ENCODE measurements at places on chromosomes 6 and 20.

DNA sequence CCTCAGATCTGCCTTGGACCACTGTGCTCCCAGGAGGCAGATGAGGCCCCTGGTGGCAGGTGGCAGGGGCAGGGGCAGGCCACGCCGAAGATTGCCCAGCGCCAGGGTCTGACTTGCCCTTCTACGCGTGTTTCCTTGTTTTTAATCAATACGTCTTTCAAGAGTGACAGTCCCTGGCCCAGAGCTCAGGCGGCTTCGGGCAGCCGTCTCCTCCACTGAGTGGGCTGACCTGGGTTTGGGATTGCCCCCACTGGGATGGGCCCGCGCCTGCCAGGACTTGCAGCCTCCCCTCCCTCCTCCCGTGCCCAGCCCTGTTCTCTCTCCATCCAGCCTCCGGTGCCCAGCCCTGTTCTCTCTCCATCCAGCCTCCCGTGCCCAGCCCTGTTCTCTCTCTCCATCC is 21.2 kb downstream of the FRMD1 start:
- no peak for DNase-seq

DNA sequence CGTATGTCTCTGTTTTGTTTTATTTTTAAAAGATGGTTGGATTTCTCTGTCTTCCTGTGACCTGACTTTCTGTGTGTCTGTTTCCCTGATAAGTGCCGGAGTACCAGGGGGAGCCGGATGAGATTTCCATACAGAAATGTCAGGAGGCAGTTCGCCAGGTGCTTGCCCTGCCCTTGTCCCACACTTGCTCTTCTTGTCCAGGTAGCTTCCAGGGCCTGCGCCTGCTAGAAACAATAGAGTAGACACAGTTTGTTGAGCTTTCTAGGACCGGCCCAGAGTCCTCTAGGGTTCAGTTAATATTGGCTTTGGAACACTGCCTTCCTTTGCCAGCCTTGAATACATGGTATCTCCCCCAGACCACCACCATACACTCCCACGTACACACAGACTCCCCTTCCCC is 3.9 kb downstream of the ITPA start:
- no peak for DNase-seq

- no peak for DNase-seq
These were observed 44.1 kb upstream of the EDN1 start for GRCh38 chr6:12245763-12246718.

DNA sequence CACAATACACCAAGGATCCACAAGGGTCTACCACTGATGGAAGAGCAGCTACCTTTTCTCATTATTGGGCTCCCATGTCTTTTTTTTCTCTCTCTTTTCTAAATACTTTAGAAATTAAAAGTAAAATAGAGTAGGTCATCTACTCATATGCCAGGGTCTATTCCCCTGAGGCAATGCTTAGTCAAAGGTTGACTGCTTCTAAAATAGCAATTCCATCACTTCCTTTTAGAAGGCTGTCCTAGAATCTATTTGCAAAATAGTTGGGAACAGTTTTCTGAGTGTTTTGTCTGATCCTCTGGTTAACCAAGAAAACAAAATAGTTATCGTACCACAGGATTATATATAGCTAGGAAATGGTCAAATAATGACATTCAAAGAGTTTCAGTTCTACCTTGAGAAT is 174.1 kb downstream of the COL21A1 start:
- DNase-seq, result no peak

- DNase-seq, result no peak
These were observed 49.7 kb upstream of the PHACTR1 start for GRCh38 chr6:12666886-12667285.

- no peak for DNase-seq
These were observed 685.7 kb downstream of the BCKDHB start for GRCh38 chr6:80792151-80792550.

GRCh38 chr6:158047127-158047518 is 65.5 kb downstream of the SYNJ2 start:
- peak; percentile 25 for DNase-seq

GRCh38 chr20:48673507-48673906 is 154.3 kb downstream of the PREX1 start:
- DNase-seq, result no peak

DNA sequence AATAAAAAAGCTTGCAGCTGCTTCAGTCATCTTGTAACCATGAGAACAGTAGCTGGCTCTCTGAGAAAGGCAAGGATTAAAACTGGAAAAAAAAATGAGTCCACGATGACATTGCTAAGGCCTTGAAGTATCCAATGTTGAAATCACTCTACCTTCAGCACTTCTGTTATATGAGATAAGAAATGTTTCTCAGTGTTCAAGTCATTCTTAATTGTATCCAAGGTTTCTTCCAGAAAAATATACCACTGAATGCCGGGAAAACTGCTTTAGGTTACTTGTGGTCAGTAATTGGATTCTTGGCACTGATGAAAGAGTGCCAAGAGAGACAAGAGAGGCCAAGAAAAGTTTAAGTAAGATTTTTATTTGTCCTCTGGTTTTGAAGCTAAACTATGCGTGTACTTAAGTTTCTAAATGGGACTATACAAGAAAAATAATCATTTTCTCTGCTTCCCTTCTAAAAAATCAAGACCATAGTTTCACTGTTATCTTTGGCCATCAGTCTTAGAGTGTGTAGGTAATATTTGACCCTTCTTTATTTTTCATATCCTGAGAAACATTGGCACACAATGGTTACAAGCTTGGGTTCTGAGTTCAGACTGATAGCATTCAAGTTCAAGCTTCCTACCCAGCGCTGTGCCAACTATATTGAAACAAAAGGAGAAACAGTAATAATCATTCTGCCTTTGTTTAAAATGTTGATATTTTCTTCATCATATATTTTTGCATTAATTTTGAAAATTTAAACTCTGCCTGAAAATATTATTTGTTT is 84.6 kb downstream of the TRDN start:
- no peak for DNase-seq

GRCh38 chr6:166441325-166442078 is 58.8 kb upstream of the MPC1 start:
- DNase-seq, result no peak

DNA sequence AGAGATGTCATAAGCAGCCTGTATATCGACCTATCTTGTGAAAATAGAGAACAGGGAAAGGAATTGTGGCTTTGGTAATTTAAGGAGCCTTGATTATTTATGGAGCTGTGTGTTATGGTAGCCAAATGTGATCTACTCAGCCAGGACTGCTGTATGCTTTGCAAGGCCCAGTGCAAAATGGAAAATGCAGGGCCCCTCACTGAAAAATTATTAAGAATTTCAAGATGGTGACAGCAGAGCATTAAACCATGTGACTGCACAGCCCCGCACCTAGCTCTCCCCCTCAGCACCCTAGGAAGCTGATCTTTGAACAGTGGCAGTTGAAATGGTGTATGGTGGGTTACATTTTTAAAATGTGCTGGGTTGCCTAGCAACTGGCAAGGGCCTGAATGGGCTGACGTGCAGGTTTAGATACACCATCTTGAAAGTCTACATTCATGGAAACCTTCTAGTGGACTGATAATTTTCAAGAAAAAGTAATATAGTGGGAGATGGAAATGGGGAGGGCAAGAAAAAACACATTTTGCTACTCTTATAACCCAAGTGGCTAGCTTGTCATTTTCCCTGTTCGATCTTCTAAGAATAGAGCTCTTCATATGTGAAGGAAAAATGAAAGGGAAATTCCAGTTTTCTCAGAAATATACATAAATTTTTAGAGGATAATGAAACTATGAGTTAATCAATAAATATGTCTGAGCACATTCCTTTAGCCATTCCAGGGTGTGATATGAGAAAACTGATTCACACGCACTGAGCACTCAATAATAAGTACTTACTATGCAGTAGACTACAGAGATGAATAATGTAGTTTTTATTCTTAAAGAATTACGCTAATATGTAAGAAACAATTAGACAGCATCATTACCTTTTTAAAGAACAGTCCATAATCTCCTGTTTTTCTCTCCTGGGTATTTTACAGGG is 208.0 kb downstream of the ARHGAP18 start:
- no peak for DNase-seq

DNA sequence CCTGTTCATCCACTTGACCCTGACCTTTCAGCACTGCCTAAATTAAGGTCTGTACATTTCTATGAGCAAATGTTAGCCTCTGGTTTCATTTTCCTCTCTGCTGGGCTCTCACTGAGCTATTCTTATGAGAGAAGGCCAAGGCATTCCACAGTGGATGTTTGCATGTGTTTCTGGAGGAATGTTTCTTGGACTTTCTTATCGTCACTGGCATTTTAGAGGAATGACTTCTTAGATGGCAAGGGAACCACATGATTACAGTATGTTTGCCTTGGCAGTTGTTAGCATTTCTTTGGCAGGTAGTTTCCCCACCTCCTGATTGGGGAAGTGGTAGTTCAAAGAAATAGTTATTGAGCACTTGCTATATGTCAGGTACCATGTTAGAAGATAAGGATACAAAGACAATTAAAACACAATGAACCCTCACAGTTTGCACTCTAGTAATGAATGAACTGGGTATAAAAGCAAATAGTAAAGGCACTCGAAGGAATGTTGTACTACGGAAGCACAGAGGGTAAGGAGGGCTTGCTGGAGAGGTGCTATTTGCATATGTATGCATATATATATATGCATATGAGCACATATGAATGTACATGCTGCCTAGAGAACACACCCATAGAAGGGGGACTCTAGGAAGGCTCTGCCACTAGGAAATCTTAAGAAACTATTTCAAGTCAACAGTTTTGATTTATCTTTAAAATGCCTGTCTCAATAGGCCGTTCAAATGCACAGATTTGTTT is 307.4 kb downstream of the EYA4 start:
- no peak for DNase-seq

DNA sequence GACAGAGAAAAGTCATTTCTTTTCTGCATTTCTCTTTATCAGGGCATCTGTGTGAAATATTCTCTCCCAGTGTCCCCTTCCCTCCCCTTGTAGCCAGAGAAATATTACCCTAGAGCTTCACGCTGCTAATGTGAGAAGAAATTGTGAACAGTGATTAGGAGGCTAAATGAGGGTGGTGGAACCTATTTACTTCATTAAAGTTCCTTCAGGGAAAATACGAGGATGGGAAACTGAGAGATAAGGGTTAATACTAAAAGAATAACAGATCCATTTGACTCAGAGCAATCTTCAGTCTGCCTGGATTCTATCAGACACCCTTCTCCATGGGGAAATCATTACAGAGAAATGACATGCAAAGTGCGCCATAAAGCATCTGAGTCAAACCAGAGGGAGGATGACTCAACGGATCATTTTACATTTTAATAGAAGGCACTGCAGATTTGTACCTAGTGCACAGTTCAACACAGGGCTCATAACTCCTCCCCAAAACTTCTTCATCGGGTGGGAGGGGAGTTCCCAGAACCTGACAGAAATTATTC is 131.3 kb downstream of the GJA10 start:
- DNase-seq, result no peak

- no peak for DNase-seq
These were observed 836.5 kb upstream of the MAN1A1 start for GRCh38 chr6:120186080-120186479.

- no peak for DNase-seq
These were observed 157.4 kb upstream of the LAMA2 start for GRCh38 chr6:128725271-128726233.

DNA sequence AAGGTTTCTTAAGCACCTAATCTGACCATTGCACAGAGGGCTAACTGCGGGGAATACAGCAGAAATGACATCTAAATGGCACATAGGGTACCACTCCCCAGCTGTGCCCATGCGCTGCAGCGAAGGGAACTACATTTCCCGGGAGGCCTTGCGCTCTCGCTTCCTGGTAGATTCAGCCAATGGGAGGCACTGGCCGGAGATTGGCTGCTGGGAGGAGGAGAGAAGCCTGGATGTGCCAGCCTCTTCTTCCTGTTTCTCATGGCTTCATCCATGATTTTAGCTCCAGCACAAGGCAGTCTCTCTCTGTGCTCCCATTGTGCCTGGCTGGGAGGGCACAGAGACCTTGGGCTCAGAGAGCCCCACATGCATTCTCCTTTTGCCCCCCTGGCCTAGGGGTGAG is 101.7 kb upstream of the FOXA2 start:
- no peak for DNase-seq

DNA sequence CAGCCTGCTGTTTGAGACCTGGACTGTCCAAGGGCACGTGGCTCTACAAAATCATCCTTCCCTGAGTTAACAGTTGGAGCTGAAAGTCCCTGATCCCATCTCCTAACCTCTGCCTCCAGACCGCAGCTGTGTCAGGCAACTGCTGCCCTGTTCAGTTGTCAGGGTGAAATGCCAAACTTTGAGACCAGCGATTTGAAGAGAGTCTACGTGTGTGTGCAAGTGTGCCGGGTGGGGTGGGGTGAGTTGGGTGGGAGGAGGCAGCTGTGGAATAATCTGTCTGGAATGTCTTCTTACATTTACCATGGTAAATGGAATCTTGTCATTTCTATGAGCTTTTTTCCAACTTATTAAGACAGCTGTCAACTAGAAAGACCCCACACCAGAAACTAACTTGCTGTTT is 81.0 kb upstream of the FAM8A1 start:
- no peak for DNase-seq

GRCh38 chr6:136317021-136317694 is 27.5 kb upstream of the BCLAF1 start:
- peak; percentile 48 for DNase-seq

- DNase-seq, result no peak
These were observed at the start of gene NRSN2 for GRCh38 chr20:346640-347316. Gene NRSN2 (plus strand): TSS chr20:347111. CDS start chr20:349644, 2,533 bp downstream.

DNA sequence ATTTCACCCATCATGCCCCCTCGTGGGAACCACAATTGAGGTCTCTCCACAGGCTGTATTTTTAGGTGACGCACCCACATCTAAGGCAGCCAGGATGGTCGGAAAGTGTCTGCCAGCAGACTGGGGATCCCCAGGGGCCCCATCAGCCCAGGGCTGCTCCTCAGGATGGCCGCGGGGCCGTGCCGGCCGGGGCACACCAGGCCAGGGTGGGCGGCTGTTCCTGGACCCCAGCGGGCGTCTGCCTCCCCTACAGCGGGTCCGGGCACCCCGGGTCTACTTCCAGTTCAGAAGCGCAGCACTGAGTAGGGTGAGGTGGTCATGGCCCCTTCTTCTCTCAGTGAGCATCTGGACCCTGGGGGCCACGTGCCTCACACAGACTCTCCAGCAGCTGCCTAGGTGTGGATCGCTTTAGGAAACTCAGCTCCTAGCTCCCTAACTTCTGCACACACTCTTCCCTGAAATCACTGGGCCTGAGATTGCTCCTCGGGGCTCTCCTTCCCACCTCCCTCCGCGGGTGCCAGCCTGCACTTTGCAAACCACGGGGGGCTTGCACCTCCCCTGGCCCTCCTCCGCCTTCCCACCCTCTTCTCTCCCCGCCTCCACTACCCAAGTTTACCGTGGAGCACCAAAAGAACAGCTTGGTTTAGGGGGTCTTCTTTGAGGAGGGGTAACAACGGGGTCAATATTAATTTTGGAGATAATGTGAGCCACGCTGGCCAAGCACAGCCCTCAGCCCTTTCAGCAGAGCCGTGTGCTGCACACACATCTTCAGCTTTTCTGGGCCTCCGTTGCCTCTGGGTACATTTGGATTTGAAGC is 14.2 kb upstream of the FOXC1 start:
- DNase-seq, result no peak

DNA sequence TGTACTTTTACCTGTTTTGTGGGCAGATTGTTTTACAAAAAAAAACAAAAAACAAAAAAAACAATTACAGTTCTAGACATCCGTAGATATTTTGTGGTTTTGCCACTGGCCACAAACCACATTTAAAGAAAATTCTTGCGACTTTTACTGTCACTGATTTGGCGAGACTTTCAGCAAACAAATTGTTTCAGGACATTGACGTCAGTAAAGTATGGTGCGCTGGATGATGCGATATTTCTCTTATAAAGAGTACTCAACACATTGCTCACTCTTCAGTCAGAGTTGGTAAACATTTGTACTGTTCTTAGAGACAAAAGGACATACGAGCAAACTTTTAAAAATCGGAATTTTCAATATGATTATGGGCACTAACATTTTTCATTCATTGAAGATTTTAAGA is 229.8 kb downstream of the HAO1 start:
- no peak for DNase-seq

- DNase-seq, result no peak
These were observed 21.7 kb downstream of the KIZ start for GRCh38 chr20:21147593-21147992.

All from activated T-cell treated with anti-CD3 and anti-CD28 coated beads for 1 hour (primary cell).